ENCODE measurements at places on chromosomes 4 and X.

DNA sequence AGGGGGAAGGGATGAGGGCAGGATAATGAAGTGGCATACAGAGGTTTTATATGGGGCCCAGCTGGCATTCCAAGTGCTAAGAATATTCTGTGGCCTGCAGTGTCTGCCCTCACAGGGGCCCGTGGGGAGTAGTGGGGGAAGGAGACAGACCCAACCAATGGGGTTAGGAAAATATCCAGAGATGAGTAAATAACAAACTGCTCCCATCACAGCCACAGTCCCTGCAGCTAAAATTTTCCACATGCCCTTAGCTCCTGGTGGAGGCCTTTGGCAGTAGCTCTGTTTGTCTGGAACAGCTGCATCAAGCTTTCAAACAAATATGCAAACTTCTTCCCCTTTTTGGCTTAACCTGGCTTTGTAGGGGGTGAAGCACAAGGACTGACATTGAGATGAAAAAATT is 3.1 kb downstream of the SRPX2 start:
- DNase-seq, result peak; percentile 71

DNA sequence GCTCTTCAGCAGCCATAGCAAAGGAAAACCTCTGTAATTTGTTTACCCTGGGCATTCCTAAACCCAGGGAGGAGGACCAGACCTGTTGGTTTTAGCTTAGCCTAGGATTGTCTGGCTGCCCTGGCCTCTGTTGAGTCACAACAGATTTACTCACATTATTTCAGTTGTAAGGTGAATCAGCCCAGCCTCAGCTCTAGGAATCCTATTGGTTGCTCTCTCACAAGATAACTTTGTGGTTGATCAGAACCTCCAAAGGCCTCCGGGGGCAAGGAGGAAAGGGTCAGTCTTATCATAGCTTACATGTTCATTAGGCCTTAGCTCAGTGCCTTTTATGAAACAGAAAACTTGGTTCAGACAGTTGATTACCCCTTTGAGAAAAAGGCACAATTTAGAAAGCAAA is 41.0 kb downstream of the PDK3 start:
- DNase-seq, result peak; percentile 42

GRCh38 chr4:105060628-105061027 is 86.0 kb upstream of the TET2 start:
- peak; percentile 32 for DNase-seq

DNA sequence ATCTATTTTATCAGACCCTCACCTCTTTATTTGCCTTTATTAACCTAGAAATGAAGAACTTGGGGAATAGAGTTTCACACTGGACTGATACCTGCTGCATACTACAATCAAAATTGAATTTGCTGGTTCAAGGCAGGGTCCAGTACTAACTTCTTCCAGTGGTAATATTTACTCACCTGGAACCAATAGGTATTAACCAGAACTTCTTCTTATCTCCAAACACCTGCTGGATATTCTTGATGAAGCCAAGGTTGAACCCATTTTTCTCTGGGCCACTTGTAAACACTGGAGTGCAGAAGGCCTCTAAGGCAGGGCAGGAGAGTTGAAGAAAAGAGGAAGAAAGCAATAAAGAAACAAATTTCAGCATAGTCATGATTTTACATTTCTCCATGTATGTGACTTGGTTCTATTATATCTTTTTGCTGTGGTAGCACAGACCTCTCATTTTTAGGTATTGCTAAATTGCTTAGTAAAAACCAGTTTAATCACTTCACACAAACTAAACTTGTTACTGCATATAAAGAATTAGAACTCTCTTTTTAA is 101.1 kb downstream of the ZDHHC15 start:
- no peak for DNase-seq

DNA sequence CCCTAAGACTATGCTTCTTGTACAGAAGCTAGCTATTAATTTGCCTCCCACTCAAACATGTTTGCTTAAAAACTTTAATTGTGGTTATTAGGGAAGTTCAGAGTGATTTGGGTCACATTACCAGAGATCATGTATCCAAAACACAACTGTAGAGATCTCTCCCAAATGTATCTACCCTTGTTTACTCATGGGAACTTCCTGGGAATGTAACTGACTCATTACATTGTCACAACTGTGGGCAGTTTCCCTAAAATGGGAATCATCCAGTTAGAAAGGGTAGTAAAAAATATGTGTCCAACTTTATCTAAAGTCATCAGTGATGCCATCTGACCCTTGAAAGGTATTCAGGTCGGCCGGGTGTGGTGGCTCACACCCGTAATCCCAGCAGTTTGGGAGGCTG is 40.3 kb upstream of the GLRA3 start:
- peak; percentile 37 for DNase-seq

GRCh38 chr4:68346461-68346860 is 3.4 kb downstream of the YTHDC1 start:
- peak; percentile 61 for DNase-seq

GRCh38 chr4:28062562-28062961 is 1201.9 kb downstream of the STIM2 start:
- DNase-seq, result no peak

DNA sequence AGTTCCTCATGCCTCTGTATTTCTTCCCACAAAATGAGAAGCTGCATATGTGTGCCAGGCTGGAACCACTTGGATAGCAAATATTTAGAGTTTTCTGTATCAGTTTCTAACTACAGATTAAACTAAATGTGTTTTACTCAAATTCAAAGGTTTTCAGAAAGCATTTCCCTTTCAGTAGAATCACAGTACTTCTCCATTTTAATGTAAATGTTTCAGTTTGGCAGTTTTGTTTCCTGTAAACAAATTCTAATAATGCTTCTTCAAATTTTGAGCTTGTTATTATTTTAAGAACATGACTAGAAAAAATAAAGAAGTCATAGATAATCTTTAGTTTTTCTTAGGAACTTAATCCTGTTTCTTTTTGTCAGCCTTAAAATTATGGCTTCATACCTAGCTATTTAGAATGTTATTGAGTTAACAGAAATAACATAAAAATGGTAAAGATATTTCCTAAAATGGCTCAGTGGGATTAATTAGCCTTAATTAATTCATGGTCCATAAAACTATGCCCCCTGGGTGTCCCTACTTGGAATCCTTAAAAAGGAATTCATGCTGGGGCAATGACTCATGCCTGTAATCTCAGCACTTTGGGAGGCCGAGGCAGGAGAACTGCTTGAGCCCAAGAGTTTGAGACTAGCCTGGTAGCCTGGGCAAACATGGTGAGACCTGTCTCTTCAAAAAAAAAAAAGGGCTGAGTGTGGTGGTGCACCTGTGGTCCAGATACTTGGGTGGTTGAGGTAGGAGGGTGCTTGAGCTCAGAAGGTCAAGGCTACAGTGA is 83.8 kb upstream of the GPR34 start:
- DNase-seq, result no peak

DNA sequence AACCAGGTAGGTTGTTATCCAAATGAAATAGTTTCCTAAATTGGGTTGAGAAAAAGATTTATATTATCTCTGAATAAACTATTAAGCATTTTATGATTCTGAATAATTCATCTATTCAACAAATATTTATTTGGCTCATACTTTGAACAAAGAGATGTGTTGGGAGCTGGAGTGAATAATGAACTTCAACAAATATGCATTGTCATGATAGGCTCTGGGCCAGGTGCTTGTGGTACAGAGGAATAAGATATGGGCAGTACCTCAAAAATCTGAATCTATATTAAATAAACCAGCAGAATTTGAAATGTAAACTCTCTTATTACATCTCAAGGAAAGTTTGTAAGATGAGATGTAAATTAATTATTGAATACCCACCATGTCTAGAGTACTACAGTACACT is 75.7 kb upstream of the DCLK2 start:
- DNase-seq, result no peak

GRCh38 chr4:111883557-111883999 is 261.7 kb upstream of the FAM241A start:
- no peak for DNase-seq

DNA sequence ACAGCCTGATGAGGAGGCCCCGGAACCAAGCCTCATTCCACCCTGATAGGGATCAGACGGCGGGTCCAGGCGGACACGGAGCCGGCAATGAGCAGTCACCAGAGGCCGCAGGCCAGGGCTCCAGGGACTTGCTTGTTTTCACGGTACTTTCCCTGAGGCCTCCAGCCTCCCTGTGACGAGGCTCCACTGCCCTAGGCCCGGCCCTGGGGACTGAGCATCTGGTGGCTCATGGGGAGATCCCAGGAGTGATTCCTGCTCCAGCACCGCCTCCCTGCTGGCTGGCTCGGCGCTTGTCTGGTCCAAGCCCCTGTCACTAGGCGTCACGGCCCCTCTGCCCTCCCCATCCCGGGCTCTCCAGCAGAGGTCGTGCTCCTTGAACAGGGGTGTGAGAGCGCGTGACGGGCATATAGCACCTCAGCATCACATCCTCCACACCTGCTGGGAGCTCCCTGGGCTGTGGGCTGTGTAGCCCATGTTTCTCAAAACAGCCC is 14.1 kb downstream of the HTRA3 start:
- DNase-seq, result no peak

DNA sequence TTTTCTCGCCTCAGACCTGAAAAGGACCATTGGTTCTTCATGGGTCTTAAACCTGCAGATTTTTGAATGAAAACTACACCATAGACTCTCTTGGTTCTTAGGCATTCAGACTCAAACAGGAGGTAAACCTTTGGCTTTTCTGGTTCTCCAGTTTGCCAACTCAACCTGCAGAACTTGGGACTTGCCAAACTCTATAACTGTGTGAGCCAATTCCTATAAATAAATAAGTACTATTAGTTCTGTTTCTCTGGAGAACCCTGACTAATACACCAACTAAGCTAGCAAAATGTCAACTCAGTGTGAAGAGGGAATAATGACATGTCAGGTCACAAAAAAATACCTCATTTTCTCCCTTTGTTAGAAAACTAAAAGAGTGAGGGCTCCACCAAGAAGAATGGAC is 374.6 kb downstream of the RAB28 start:
- no peak for DNase-seq

- no peak for DNase-seq
Measured at GRCh38 chr4:169037506-169037905, 27.5 kb upstream of the CBR4 start.

DNA sequence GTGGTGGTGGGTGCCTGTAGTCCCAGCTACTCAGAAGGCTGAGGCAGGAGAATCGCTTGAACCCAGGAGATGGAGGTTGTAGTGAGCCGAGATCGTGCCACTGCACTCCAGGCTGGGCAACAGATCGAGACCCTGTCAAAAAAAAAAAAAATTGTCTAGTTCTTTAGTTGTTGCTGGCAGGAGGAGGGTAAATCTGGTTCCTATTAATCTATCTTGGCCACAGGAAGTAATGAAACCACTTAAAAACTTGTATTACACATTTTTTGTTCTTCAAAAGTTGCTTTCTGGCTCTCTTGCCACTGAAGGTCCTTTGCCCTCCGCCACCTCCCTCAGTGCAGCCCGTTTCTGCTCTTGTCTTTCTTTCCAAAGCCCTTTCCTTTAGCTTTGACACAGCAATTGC is 102.9 kb upstream of the ARSJ start:
- peak; percentile 47 for DNase-seq

DNA sequence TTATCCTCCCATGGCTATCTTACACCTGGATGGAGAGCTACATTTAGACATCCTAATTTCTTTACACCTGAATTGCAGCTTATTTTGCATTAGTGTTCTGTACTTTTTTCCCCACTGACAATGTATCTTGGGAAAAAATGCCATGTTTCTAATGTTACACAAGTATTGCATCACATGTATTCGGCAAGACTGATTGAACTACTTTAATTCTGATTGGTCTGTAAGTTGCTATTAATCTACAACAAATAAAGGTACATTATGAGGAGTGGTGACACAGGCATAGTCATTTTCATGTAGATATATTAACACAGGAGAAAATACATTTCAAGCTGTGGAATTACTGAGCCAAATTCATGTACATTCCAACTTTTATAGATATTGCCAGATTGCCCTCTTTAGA is 558.0 kb downstream of the TRIML1 start:
- no peak for DNase-seq

- DNase-seq, result peak; percentile 56
Measured at GRCh38 chrX:150486011-150486410, 82.4 kb upstream of the MTM1 start.

DNA sequence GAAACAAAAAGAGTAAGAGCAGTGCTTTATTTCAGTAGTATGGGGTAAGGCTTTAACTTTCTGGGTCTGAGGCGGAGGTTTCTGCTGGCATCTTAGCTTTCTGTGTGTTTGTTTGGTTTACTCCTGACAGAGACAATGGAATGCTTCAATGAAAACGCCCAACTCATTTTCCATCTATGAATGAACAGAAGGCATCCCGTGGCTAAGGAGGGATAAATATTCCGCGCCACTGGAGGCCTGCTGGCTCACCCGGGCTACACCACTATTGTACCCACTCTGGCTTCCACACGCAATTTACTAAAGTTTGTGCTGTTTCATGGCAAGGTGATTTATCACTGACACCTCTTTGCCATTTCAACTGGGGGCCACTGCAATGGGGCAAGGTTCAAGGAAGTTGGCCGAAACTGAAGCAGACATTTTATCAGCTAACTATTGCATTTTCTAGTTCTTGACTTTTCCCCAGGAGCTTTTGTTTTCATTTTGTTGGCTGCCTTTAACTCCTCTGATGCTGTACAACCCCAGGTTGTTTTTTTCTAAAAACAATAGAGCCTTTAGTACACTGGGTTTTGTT is 32.8 kb upstream of the PPARGC1A start:
- no peak for DNase-seq

DNA sequence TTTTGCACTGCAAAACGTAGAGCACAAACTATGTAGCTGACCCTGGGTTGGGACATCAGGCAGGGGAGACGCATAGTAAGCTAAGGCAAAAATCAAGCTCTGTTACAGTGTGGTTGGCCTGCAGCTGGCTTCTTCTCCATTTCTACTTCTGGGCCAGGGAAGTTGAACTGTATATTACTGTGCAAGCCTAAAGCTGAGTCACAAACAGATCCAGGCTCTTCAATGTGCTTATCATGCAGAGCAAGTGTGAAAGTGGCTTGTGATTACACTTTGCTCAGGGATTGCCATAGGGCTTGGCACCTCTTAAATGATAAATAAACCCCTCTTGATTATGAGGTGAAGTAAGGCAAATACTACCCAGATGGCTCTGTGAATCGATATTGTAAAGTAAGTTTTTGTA is 40.5 kb downstream of the CLDN34 start:
- DNase-seq, result no peak

- DNase-seq, result peak; percentile 38
Measured at GRCh38 chr4:85823295-85823694, 348.3 kb downstream of the ARHGAP24 start.

- DNase-seq, result peak; percentile 49
Measured at GRCh38 chrX:23786268-23786815, 3.4 kb downstream of the SAT1 start.

GRCh38 chrX:11064851-11065600 is 46.1 kb upstream of the HCCS start:
- DNase-seq, result peak; percentile 55

- peak; percentile 3 for DNase-seq
Measured at GRCh38 chr4:101818362-101818761, 27.8 kb downstream of the BANK1 start.
